Left cardiac atrium (tissue), 4 donors: ENCODE measurements at places on chromosomes 16 and 17.

- peak; percentile 45 for DNase-seq
These were observed 585 bp downstream of the MLKL start for GRCh38 chr16:74700116-74700437.

GRCh38 chr17:37640015-37640414 lies 3.2 kb downstream of the DDX52 start:
- no peak for DNase-seq

DNA sequence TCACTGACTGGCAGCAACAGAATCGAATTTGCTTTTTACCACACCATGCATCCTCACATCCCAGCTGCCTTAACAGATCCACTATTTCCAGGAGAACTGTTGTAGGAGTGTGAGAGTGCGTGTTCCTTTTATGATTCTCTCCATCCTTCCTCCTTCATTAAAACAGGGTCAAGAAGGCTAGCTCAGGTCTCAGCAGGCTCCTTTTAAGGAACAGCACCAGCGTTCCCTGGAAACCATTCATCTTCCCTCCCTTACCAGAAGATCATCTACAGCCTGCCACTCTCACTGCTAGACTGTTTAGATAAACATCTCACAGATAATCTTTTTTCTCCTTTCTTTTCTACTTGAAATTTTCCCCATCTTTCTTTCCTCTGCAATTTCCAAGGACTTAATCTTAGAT lies 1531.9 kb upstream of the CDH8 start:
- no peak for DNase-seq

DNA sequence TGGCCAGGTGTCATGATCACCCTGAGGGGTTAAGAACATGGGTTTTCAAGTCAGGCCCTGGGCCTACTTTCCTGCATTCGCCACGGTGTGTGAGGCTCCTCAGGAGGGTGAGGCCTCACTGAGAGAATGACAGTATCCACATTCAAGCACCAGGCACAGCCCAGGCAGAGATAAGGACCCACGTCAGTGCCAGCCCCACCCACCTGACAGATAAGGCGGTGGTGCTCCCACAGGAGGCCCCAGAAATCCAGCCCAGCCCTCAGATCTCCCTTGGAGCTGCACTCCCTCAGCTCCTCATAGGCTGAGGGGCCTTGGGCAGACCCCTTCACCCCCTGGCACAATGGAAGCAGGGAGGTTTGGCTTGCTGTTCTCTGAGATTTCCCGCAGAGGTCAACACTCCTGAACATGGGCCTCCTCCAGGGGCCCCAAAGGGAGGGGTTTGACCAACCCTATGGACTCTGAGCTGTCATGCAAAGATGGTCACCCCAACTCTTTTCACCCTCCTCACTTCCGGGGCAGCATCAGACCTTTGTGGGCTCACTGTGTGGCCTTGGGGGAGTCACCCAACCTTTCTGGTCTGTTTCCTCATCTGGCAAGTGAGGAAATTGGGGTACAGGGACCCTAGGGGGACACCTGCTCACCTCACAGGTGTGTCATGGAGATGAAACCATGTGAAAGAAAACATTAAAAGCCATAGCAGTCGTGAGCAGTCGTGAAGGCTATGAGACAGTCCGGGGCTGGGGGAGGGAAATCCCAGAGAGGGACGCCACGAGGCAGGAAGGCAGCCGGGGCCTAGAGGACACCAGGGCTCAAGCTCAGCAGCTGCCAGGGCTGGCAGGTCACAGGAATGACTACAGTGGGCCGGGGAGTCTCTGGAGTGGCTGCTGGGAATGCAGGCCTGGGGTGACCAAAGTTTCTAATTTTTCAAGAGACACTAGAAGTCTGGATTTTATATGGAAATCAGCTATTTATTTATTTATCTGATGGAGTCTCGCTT lies 15.4 kb downstream of the PLLP start:
- DNase-seq = peak; percentile 87

GRCh38 chr16:64225036-64225435 lies 896.8 kb downstream of the CDH11 start:
- no peak for DNase-seq

- DNase-seq = no peak
These were observed 3.2 kb downstream of the NLGN2 start for GRCh38 chr17:7410634-7411426.

- no peak for DNase-seq
These were observed 389.3 kb downstream of the PMP22 start for GRCh38 chr17:14875557-14876412.

DNA sequence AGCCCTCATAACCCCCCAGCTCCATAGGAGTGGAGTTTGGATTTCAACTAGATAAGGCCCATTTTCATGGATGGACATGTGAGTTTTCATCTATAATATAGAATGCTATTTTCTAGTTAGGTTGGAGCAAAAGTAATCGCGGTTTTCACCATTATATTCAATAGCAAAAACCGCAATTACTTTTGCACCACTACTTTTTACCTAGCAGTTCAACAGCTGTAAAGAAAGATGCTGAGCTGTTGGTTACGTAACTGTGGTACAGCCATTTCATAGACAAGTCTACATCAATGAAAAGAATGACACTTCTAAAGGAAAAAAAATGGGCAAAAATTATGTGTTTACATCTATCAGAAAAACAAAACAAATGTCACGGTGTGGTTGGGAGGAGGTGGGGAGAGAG lies 507.7 kb downstream of the MAF start:
- no peak for DNase-seq

- no peak for DNase-seq
These were observed 44.6 kb downstream of the SPOP start for GRCh38 chr17:49633250-49633649.

GRCh38 chr16:82623241-82623640 lies 3.5 kb upstream of the CDH13 start:
- DNase-seq = no peak

GRCh38 chr17:77425791-77426641 lies 285.2 kb downstream of the SEC14L1 start:
- no peak for DNase-seq

DNA sequence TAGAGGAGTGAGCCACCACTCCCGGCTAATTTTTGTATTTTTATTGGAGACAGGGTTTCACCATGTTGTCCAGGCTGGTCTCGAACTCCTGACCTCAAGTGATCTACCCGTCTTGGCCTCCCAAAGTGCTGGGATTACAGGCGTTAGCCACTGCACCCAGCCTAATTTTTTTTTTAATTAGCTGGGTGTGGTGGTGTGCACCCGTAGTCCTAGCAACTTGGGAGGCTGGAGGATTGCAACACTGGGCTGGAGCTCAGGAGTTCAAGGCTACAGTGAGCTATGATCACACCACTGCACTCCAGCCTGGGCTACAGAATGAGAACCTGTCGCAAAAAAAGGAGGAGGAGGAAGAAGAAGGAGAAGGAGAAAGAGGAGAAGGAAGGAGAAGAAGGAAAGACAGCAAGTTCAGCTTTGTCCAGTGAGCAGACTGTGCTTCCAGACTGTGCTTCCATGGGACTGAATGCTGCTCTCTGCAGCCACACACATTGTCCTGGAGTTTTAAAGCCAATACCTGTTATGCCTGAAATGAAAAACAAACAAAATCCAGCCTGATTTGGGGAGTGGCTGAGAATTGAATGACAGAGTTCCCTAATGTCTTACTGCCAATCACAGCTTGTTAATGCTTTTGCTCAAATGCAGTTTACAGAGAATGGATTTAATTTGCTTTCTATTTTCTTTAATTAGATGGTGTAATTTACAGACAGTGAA lies 2.8 kb upstream of the TNFRSF13B start:
- DNase-seq = no peak

- DNase-seq = no peak
These were observed 4.3 kb downstream of the UBE2G1 start for GRCh38 chr17:4362141-4362540.

DNA sequence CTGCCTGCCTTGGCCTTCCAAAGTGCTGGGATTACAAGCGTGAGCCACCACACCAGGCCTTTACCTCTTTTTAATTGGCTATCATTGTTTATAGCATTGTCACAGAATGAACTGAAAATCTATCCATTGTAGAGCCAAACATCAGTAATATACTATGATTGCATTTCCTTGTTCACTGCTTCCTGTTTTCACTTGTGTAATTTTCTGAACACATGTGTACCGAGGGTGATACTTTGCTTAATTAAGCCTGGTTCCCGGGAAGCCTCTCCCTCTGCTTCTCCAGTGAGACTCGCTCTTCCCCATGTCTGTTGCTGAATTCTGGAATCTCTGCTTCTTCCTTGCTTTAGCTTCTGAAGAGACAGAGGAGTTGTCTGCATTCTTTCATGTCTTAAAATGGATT lies 33.1 kb downstream of the POLR3E start:
- DNase-seq = no peak

GRCh38 chr17:68719431-68719830 lies 118.3 kb upstream of the FAM20A start:
- DNase-seq = no peak

- no peak for DNase-seq
These were observed 432.3 kb downstream of the TMEM114 start for GRCh38 chr16:8158051-8158450.

GRCh38 chr17:10349403-10349802 lies 23.4 kb downstream of the MYH13 start:
- DNase-seq = no peak

GRCh38 chr16:74583926-74584666 lies 22.8 kb downstream of the GLG1 start:
- DNase-seq = no peak

DNA sequence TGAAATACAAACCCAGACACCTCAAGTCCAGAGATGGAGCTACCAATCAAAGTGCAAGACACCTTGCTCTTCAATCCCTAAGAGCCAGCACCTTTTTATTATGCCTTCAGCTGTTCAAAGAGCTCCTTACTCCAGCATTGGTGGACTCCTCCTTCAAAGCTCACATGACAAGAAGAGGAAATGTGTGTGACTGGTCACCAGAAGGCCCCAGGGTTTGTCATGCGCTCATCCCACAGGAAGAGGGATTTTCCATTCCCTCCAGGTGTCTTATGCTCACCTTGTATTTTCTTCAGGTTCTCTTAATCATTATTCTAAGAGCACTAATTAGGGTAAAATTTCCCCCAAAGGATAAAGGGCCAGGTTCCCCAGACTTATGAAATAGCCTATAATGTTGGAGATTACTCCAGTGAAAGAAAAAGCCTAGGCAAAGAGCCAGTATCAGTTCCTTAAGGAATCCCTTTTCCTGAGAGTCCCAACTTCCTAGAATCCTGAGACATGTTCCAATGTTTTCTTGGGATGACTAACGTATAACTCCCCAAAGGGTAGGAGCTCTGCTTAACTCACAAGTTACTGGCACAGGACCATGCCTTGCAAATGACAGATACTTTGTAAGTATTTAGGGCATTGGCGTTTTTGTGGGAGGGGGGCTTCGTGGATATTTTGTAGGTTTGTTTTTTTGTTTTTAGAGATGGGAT lies 56.9 kb upstream of the SOX9 start:
- no peak for DNase-seq

GRCh38 chr16:1981398-1981836 lies at the start of gene NOXO1:
NOXO1 (minus strand) TSS chr16:1981469; CDS start chr16:1981179, 290 bp downstream.
- DNase-seq = no peak

DNA sequence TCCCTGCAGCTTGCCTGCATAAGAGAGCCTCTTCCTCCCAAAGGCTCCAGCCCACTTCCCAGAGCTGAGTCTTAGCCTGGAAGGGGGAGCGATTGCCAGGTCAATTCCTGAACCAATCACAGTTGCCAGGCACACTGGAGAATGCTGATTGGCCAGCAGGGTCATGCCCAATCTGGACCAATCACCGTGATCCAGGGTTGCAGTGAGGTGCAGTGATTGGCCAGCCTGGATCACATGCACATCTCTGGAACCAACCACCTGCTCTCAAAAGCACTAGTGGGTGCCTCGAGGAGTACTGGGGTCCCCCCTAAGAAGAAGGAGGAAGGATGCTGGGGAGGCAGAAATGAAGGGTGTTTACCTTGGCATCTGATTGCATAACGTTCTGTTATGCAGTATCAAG lies 18.4 kb downstream of the NAGPA start:
- DNase-seq = no peak

DNA sequence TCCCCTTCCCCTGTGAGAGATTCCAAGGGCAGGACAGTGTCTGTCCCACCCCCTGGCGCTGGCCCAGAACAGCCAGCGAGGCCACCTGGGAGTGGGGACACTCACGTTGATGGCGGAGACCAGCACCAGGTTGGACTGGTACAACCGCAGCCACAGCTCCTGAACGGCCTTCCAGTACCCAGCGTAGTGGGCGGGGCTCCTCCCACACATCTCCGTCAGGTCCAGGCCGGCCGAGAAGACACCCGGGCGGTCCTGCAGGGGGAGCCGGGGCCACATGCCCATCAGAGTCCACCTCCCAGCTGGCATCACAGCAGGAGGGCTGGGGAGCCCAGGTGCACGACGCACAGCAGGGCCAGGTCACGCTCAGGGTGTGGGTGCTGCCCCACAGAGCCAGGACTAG lies 7.1 kb downstream of the ECI1 start:
- no peak for DNase-seq

GRCh38 chr17:76265624-76266243 lies 586 bp downstream of the UBALD2 start:
- peak; percentile 76 for DNase-seq

GRCh38 chr17:7440834-7441195 lies 1.5 kb downstream of the FGF11 start:
- DNase-seq = peak; percentile 70

DNA sequence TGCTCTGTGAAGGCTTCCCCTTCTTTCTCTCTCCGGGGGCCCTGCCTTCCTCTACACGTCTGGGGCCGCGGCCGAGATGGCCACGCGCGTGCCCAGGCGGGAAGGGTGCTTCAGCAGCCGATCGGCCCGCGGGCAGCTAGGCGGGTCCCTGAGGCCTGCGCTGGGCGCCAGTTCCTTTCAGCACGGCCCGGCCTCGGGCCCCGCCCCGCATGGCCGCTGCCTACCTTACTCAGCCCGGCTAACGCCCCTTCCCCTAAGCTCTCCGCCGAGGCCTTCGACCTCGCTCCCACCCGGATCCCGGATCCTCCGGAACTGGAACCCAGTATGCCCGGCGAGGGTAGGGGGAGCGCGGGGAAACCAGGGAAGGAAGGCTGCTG lies 335 bp downstream of the TMEM11 start:
- DNase-seq = peak; percentile 70

DNA sequence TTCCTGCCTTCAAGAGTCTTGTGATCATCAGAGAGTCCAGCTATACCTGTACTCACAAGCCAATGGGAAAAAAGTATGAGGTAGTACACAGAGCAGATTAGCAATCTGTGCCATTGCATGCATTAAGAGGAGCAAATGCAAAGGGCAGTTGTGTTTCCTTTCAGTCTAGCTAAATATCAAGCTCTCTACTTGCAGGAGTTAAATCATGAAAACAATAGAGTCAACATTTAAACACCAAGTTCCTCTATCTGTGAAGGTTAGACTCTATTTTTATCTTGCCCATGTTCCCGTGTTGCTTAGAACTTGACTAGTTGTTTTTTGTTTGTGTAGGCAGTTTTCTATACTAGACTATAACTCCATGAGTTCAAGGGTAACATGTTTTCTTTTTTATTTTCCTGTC lies 4.7 kb upstream of the FAM20A start:
- no peak for DNase-seq

GRCh38 chr17:67200727-67201301 lies 44.2 kb downstream of the HELZ start:
- no peak for DNase-seq

- DNase-seq = no peak
These were observed 73.1 kb downstream of the WNT3 start for GRCh38 chr17:46745376-46745775.

- DNase-seq = no peak
These were observed 9.0 kb upstream of the CRHR1 start for GRCh38 chr17:45775148-45775547.

GRCh38 chr17:44110823-44111633 lies 12.4 kb downstream of the HDAC5 start:
- peak; percentile 98 for DNase-seq
